Activated CD4-positive, CD25-positive, alpha-beta regulatory T cell (primary cell): ENCODE measurements at places on chromosomes 1 and 21.

DNA sequence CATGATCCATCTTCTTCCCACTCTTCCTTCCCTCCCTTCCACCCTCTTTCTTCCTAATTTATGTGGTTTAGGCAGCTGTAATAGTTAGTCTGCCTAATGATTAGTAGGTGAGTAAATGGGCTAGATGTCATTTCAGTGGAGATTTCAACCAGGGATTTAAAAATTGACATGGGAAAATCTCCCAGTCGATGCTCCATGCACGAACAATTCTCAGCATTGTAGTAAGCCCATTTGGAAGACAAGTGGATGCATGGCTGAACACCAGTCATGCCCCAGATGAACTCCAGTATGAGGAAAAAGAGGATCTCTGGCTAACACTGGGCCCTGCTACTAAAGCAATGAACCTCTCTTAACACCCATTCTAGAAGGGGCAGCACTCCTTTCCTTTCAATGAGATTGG is 25.3 kb downstream of the CHI3L2 start:
- DNase-seq = no peak

GRCh38 chr1:108854221-108855019 is 2.5 kb downstream of the AKNAD1 start:
- no peak for DNase-seq

DNA sequence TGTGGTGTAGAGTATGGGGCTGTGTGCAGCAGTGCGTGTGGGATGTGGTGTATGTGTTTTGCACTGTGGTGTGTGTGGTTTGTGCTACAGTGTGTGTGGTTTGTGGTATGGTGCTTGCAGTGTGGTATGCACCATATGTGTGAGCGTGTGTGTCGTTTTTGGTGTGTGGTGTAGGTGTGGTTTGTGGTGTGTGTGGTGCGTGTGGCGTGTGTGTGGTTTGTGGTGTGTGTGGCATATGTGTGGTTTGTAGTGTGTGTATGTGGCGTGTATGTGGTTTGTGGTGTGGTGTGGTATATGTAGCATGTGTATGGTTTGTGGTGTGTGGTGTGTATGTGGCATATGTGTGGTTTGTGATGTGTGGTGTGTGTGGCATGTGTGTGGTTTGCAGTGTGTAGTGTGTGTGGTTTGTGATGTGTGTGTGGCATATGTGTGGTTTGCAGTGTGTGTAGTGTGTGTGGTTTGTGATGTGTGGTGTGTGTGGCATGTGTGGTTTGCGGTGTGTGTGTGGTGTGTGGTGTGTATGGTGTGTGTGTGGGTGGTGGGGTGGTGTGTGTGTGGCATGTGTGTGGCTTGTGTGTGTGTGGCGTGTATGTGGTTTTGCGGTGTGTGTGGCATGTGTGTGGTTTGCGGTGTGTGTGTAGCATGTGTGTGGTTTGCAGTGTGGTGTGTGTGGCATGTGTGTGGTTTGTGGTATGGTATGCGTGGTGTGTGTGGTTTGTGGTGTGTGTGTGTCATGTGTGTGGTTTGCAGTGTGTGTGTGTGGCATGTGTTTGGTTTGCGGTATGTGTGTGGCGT is 53.5 kb upstream of the TRAPPC10 start:
- DNase-seq = no peak

DNA sequence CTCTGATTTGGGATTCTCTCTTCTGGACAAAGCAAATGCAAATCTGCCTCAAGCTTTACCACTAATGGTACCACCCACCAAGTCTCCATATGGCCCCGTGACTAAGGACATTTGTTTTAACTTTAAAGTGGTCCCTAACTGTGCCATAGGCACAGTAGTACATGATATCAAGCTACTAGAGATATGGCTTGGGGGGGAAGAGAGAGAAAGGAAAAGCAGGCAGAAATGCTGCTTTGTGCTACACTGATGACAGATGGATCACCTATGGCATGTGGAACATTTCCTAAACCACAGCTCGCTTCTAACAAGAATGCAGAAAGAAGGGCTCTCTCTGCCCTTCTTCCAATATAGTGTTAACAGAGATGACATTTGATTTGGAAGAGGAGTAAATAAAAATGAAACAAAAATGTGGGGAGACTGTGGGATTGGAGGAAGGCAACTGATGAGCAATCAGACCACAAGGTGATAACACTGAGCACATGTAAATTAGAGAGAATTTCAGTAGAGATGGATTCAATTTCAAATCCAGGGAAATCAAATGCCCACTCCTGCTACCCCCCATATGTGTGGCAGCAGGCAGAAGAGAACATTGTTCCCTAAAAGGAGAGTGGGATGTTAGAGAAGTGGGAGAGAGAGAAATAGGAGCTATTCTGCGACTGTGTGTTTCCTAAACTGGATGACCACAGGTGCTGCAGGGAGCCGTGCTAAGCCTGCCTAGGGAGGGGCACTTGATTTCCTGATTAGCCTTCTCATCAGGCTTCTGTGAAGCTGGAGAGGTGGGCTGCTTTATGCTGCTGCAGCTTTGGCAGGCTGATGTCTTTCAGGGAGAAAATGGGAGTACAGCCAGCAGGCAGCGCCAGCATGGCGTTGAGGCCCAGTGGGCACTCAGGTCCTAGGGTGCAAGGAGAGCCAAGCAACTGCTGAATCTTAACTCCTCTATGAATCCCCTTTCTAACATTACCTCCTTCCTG is 75.3 kb downstream of the ZNF648 start:
- no peak for DNase-seq

DNA sequence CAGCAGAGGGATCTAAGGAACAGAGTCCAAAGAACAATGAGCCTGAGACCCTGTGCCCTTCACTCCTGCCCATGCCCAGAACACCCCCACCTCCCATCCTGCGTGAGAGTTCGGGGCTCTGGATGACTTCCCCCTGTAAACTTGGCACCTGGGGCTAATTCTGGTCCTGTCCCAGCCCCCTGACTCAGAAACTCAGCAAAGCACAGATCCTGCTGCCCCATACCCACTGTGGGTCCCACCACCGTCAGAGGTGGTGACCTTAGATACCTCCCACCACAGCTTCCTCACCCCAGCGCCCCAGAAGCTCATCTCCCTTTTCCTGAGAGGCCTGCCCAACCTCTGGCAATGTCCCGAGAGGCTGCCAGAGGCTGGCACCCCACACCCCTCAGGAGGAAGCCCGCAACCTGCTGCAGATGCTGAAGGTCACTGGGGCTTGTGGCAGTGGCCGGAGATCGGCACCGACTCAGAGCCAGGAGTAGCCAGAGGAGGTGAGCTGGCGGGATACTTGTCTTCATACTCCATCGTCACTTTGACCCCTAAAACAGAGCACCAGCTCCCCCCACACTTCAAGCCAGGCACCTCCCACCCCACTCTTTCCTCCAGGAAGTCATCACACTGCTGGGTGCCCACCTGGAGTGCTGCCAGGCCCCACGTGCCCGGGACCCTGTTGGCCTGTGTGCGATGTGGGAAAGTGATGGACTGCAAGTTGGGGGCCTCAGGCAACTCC is 111.6 kb upstream of the IFFO2 start:
- DNase-seq = no peak
